ENCODE measurements at places on chromosomes 5 and 9.

DNA sequence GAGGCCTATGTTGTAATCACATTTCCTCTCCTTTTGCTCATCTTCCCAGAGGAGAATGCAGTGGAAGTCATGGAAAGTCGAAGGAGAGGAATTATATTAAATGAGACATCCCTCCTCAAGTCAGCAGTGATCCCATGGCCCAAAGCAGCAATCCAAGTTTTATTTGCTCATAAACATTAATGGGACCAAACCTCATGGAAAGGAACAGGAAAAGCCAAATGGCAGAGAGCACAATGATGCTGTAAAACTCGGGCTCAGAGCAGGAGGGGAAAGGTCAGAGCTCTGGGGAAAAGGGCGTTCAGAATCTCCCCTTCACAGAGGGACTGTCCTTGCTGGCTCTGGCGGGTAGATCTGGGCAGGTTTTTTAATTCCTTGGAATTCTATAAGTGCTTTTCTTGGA, 175.8 kb downstream of the C5orf15 start:
- no peak for DNase-seq

- no peak for DNase-seq
Observed at GRCh38 chr5:135139381-135140134, 105.5 kb upstream of the PITX1 start.

- no peak for DNase-seq
Observed at GRCh38 chr5:12772276-12772675, 868.0 kb upstream of the CTNND2 start.

DNA sequence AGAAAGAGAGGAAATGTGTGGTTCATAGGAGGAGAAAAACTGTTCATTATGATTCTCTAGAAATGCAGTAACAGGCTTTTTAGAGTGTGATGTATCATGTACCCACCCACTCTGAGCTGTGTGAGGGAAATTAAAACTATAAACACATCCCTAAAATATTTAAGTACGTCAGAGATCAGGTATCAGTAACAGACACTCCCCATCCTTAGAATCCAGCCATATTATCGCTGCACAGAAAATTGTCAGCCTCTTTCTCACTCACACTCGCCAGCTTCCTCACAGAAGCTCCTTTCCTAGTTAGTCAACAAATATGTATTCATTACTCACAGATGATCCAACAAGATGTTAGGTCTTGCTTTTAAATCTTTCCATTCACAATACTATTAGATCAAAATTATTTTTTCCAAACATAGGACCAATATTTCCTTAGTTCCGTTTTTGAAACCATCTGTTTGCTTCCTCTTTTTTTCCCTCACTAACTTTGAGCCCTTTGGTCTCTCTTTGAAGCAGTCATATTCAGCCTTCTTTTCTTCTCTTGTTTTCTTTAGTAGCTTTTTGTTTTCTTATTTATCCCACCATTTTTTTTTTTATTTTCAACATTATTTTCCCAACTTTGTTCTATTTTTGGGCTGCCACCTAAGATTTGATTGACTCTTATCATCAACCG, 13.6 kb upstream of the MAST4 start:
- no peak for DNase-seq

DNA sequence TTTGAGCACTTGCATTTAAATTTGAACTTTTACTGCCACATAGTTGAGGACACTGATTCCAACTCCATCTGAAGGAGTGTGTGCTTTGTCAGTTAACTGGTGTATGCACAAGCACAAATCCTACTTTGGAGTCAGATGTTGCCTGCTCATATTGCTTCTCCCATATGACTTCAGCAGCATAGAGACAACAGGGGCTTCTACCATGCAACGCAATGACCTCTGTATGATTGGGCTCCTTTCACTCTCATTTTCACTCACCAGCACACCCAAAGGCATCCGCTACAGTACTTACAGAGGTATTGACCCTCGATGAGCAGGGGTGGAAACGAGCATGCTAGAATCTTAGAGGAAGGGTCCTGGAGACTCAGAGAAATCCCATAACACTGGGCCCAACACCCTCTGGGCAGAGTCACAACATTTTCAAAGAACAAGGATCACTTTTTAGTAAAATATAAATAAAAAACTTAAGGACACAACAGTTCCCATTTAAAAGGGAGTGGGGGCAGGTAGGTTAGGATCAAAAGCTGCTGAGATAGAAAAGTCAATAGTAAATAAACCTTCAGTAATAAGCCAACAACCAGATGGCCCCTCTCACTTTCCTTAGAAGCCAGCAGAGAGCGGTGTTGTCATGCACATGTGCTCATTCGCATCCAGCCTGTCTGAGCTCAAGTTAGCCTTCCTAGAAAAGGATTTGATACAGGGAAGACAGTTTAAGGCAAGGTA, 203.8 kb downstream of the SNCAIP start:
- DNase-seq, result no peak

DNA sequence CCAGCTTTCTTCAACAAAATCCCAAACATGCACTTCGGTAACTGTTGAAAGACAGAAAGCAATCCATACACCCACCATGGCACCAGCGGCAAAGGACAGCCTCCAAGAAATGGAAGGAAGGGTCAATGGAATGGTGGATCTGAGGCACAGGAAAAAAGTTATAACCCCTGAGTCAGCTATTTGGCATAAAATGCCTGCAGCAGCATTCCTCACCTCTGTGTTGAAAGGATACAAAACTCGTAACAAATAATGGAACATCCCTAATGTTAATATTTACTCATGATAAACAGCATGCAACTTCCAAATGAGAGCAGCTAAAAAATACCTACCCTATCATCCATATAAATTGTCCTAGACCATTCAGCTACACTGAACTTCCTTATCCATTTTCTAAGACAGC, 9.4 kb downstream of the FBXW11 start:
- DNase-seq, result no peak

- no peak for DNase-seq
Observed at GRCh38 chr5:119537704-119538103, 85.4 kb downstream of the HSD17B4 start.

Data from NCI-H1048 (cell line).